NCI-H1417 treated with DMSO at 0.1 percent for 48 hours (cell line): ENCODE measurements at places on chromosomes 16 and 17.

DNA sequence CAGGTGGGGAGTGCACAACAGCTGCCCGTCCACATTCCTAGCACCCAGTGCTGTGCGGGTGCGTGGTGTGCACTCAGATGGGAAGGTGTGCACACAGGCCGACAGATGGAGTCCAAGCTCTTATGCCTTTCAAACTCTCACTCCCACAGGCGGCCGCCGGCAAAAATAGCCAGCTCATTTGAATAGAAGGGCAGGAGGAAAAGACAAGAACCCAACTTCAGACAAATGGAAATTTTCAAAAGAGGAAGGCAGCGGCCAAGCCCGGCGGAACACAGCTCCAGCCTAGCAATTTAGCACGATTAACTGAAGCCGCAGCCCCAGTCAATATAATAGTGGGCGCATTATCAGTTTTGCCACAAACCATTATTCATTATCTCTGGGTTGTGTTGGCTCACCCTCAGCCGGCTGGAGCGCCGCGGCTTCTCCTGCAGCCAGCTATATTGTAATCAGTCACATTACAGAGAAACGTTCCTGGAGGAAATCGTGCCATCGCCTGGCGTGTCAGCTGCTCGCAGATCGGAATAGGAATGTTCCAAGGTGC is 103.9 kb upstream of the SEC14L1 start:
- DNase-seq, result peak; percentile 12

GRCh38 chr16:2163211-2163881 is 7.8 kb downstream of the TRAF7 start:
- DNase-seq, result no peak

DNA sequence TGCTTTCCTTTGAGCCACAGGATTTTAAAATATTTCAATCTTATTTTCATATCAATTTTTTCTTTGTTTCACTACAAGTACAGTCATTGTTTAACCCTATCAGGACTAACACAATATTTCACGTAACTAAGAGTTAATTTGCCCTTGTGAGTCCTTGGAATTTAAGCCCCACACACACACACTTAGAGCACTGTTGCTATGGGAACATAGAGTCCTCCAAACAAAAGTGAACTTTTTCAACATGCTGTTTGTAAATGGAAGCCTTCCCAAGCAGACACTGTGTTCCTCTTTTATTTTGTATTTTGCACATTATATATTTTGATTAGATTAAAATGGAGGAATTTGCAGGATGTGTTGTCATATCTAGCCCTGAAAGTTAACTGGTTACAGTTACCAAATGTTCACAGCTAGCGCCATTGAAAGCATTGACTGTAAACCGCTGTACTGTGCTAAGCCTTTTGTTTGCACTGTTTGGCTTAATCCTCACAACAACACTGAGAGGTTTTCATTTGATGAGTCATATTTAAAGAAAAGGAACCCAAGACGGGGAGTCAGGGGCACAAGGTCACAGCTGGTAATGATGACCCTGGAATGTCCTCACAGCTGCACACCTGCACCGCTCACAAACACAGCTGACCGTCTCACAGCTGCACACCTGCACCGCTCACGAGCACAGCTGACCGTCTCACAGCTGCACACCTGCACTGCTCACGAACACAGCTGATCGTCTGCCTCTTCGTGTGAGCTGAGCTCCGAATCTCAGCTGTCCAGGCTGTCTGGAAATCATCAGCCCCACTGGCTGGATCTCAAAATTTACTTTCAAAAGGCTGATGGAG is 6.3 kb downstream of the HSBP1 start:
- no peak for DNase-seq

GRCh38 chr16:50814541-50814940 is 72.7 kb downstream of the CYLD start:
- DNase-seq, result no peak

DNA sequence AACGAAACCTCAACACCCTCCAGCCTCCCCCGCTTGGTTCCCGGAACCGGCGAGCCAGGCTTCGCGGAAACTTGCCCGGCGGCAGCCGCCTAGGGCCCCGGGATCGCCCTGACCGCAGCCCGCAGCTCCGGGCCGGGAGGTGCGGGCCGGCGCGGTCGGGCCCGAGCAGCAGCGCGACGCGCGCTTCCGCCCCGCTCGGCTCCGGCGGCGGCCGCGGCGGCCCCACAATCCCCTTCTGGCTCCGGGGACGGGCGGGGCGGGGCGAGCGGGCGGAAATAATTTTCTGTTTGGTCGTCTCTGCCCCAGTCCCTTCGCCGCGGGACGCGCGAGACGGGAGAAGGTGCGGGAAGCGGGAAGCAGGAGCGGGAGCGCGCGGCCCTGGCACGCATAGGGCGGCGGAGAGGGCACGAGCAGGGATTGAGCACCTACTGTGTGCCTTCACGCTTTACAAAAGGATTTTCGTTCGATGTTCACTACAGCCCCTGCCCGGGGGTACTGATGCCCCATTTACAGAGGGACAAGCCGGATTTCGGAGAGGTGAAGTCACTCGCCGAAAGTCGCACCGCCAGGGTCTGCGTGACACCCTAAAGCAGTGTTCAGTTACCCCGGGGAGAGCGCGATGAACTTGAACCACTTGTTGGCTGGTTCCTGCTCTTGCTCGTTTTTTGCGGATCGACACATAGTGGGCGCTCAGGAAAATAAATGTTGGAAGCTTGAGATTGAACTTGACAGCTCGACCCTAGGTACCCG is 2.7 kb upstream of the MLLT6 start:
- peak; percentile 37 for DNase-seq

DNA sequence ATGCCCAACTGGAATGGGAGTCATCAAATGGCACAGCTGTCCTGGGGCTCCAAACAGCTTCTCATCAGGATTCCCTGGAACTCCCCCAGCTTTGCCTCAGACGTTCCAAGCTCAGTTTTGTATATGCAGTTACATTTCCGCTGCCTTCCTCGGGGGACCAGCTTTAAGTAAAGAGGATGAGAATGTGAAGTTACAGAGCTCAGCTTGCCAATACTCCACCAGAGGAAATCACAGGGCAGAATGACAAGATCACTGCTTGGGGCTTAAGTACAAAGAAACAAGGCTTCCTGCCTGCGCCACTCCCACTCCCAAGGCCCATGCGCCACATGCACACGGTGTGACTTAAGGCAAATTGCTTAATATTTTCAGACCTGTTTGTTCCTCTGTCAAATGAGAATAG is 272.4 kb upstream of the CDH11 start:
- DNase-seq, result no peak

GRCh38 chr16:10984509-10984908 is 40.1 kb downstream of the CLEC16A start:
- DNase-seq, result no peak

DNA sequence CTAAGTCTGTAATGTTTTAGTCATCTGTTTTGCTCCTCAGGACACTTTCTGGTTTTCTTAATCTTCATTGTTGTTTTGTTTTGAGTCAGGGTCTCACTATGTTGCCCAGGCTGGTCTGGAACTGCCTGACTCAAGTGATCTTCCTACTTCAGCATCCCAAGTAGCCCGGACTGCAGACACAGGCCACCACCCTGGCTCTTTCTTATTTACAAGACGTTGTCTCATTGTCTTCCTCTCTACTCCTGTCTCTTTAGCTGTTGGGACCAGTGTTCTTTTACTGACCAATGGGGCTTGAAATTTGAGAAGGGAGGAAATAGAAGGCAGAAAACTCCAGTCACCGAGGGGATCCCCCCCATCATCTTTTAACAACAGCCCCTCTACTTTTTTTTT is 1.2 kb downstream of the SCPEP1 start:
- DNase-seq, result no peak

DNA sequence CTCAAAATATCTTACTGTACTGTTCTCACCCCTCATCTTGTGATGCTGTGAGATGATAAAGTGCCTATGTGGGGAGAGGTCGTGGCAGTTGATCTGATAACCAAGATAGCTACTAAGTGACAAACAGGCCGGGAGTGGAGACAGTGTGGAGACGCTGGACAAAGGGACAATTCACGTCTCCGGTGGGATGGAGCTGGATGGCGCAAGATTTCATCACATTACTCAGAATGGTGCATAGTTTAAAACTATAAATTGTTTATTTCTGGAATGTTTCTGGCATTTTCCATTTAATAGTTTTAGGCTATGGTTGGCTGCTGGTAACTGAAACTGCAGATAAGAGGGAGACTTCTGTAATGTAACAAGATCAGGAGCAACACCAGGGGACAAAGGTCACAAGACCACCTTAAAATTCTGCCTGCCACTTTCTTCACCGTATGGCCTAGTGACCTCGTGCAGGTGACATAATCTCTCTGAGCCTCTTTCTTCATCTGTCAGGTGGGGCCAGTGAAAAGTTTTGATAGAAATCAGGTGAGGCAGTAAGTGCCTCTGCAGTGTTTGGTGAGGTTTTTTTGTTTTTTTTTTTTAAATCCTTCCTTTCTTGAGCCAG is 54.4 kb upstream of the LGALS9 start:
- DNase-seq, result no peak

GRCh38 chr17:16449121-16449570 is 33.8 kb downstream of the TRPV2 start:
- no peak for DNase-seq

DNA sequence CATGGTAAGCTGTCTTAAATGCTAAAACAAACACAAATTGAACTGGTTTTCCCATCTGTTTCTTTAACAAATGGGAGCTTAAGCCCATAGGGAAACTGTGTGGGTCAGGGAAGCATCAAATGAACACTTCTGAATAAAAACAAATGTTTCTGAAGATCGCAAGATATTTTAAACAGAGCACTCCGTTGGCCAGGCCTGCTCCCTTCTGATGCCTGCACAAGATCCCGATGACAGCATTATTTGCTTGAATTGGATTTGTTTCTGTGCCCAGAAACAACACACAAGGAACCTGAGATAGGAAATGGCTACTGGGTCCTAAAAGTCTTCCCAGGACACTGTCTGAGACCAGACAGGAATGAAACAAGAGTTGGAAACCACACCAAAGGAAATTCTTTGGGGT is 425.8 kb upstream of the ZFHX3 start:
- no peak for DNase-seq

DNA sequence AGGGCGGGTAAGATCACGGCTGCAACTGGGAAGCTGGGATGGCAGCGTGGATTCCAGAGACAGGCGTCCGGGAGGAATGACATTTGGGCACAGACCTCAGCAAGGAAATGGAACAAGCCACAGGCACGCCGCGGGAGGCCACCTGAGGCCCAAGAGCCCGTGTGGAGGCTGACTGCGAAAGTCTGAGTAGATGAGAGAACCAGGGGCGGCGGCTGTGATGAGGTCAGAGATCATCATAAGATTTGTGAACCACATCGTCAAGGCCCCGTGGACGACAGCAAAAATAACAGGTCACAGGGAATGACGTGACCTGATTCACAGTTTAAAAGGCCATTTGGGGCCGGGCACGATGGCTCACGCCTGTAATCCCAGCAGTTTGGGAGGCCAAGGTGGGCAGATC is 48.2 kb downstream of the MRM3 start:
- DNase-seq, result no peak

- DNase-seq, result no peak
Observed at GRCh38 chr16:30005341-30006094, 5.3 kb downstream of the DOC2A start.

GRCh38 chr16:6615636-6616035 is 717.0 kb upstream of the RBFOX1 start:
- no peak for DNase-seq
